ENCODE measurements at places on chromosomes 5 and 9.

GRCh38 chr9:84592918-84593317 lies 76.6 kb upstream of the NTRK2 start:
- no peak for DNase-seq

DNA sequence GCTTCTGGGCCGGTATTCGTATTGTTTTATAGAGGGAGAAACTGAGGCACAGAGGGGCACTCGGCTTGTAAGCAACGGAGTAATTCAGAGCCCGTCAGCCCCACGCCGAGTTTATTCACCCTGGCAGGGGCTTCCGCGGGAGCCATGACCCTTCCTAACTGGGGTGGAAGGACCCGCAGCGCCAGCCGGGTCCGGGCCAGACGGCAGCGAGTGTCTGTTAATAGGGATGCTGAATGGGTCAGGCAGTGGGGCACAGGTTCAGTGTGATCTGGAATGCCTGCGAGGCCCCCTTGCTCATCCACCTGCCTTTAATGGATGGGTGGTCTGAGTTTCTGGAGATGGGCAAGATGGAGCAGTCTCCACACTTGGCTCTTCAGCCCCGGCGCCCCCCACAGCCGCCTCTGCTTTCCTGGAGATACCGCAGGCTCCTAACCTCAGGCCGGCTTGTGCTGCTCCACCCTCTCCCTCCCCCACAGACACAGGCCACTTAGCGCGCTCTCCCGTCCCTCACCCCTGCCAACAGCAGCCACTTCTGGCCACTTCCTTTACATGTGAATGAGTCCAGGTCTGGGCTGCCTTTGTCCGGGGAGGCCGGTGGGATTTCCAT lies 147.1 kb downstream of the ERCC6L2 start:
- DNase-seq = no peak

DNA sequence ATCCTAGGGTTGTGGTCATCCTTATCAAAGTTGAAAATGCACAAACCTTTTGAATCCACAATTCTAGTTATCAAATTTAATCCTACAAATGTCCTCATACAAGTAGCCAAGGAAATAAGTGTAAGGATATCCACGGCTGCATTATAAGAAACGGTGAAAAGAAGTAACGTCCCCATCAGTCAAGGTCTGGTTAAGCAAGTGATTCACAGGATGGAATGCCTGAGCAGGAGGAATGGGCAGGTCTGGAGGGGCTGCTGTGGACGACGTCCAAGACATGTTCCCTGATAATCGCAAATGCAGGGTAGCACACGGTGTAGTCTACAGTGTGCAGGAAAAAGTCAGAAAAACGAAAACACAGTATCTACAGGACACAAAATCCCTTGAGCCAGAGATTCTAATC lies 118.6 kb downstream of the ADAMTS2 start:
- no peak for DNase-seq

DNA sequence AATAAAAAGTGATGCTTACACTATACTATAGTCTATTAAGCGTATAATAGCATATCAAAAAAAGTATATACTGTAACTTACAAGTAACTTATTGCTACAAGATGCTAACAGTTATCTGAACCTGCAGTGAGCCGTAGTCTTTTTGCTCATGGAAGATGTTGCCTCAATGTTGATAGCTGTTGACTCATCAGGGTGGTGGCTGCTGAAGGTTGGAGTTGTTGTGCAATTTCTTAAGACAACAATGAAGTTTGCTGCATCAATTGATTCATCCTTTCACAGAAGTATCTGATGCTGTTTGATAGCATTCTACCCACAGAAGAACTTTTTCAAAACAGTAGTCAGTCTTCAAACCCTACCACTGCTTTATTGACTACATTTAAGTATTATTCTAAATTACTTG lies 7.8 kb upstream of the C9orf40 start:
- DNase-seq = no peak

DNA sequence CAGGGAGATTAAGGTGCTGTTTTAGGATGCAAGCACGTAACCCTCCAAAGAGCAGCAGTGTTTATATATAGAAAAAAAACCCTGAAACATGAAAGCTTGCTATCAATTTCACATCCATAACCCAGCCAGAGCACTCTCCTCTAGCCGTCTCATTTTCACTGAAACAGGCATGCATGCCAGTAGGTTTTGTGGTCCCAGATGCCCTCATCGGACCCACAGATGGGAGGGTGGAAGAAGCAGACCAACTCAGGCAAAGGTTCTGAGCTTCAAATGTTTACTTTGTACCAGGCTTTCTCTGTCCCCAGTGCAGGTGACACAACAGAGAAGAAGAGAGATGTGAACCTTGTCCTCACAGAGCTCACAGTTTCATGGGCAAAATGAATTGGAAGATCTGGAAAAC lies 127.4 kb upstream of the ATP10B start:
- no peak for DNase-seq

DNA sequence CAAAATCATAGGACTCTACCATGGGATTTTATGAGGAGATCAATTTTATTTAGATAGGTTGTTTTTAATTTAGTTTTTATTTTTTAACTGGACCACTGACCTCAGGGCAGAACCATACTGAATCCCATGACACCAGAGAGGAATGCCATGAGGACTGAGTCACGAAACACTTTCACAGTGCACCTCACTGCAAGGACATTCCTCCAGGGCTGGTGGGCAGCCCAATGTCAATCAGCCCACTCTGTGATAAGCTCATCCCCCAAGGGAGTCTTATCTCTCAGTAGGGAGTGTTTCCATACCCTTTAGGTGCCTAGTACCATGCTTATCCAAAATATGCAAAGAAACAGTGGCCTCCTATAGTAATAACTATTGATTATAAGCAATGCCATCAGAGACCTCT lies 224.5 kb upstream of the CDH6 start:
- DNase-seq = no peak

- no peak for DNase-seq
Measured at GRCh38 chr5:100647461-100648230, 112.5 kb downstream of the FAM174A start.

- DNase-seq = no peak
Measured at GRCh38 chr5:17819783-17820182, 185.5 kb downstream of the TAF11L14 start.

DNA sequence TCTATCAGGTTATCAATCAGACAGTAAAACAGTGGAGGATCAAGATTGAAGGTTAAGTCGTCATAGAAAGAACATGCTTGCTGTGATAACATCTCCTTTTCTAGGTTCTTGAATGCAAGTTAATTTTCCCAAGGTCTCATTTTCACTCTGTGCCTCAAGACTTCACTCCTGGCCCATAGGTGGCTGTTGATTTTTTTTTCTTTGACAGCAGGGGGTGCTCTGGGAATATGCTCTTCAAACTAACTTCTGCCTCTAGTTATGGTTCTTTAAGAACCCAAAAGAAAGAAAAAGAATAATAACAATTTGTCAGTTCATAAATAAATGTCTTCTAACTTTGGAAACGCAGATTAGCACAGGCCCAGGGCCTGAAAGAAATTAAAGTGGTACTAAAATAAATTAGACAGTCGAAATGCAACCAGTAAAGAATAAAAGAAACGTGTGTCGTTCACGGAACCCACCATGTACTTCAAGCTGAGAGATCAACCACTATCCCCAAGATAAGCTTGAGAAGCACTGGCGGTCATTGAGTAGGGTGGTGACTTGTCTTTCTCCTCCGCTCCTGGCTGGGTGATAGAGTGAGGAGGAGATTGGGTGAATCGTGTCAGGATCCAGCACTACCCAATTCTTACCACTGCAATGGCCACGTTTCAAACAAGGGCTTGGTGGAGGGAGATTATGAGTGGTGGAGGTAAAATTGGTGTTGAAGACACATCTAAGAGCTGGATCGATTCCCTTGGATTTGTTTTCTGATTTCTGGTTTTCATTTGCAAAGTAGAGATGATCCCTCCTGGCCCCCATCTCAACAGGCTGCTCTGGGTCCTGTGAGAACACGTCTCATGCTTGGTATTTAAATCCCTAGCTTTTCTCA lies 93.4 kb upstream of the IRX4 start:
- no peak for DNase-seq

DNA sequence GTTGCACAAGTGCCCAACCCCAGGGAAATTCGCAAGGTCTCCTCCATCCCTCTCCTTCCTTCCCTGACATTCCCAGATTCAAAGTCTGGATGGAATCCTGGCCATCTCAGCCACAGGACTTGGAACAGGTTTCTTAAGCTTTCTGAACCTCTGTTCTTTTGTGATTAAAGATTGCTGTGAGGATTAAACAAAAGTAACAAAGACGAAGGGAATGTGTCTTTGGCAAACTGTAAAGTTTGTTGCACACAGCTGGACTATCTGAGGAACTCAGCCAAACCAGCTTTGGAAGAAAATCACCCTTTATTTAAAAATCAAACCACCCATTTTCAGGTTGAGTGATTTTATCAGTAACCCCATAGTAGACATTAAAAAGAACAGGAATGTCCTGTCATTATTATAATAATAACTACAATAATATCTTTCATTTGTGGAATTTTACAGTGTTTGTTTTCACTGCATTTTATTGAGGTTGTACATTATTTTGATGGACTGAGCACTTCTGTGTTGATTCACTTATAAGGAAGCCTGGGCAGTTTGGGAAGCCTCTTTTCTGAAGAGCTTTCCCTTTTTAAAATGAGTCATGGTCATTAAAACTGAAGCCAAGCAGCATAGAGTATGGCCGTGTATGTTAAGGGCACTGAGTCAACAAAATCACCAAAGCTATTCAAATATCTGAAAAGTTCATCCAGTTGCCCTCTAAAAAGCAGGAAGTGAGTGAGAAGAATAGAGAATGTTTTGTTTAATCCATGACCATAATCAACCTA lies 310.2 kb downstream of the AGTPBP1 start:
- DNase-seq = no peak

- no peak for DNase-seq
Measured at GRCh38 chr5:173782671-173783101, 105.5 kb upstream of the CPEB4 start.

DNA sequence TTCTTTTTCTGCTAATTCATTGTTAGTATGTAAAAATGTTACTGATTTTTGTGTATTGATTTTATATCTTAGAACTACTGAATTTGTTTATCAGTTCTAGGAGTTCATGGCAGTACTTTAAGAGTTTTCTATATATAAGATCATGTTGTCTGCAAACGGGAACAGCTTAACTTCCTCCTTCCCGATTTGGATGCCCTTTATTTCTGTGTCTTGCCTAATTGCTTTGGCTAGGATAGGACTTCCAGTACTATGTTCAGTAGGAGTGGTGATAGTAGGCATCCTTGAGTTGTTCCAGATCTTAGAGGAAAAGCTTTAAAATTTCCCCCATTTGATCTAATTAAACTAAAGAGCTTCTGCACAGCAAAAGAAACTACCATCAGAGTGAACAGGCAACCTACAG lies 20.1 kb downstream of the RCL1 start:
- DNase-seq = no peak

DNA sequence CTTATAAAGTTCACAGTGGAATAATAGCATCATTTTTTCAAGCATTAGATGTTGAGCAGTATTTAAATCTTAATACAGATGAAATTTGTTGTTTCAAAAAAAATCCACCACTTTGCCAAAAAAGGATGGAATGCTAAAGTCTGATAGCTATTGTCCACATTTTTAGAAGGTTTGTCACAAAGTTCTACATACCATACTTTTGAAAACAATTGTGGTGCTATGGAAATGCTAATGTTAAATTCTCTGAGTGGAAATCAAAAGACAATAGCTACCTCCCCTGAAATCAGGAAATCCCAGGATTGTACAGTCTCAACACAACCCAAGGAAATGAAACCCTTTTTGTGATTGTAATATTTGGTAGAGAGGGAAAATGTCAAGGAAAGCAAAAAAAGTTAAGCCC lies 19.3 kb upstream of the GRAMD2B start:
- no peak for DNase-seq

DNA sequence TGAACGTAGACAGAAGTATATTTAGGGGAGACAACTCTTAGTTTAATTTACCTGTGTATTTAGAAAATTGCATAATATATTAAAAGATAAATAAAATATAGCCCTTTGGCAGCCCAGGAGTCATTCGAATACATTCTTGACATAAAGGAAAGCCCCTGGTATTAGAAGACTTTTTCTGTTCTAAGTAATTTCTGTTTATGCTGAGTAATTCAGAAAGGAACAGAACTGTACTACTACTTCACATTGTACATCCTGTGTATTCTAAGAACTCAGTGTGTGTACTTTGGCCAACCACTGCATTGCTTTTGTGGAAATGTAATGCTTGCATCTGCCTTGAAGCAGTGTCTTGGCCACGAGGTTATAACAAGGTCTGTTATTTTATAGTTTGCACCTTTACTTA lies 136.4 kb downstream of the KDM4C start:
- DNase-seq = no peak

GRCh38 chr5:73327908-73328455 lies 120.6 kb downstream of the FOXD1 start:
- DNase-seq = no peak

GRCh38 chr9:136614372-136614922 lies 48.3 kb upstream of the EGFL7 start:
- no peak for DNase-seq

GRCh38 chr5:178688551-178688950 lies 41.9 kb downstream of the ZNF354A start:
- no peak for DNase-seq

GRCh38 chr9:99142275-99142674 lies 37.4 kb downstream of the TGFBR1 start:
- no peak for DNase-seq

GRCh38 chr5:64213011-64213410 lies 47.4 kb downstream of the RNF180 start:
- no peak for DNase-seq

DNA sequence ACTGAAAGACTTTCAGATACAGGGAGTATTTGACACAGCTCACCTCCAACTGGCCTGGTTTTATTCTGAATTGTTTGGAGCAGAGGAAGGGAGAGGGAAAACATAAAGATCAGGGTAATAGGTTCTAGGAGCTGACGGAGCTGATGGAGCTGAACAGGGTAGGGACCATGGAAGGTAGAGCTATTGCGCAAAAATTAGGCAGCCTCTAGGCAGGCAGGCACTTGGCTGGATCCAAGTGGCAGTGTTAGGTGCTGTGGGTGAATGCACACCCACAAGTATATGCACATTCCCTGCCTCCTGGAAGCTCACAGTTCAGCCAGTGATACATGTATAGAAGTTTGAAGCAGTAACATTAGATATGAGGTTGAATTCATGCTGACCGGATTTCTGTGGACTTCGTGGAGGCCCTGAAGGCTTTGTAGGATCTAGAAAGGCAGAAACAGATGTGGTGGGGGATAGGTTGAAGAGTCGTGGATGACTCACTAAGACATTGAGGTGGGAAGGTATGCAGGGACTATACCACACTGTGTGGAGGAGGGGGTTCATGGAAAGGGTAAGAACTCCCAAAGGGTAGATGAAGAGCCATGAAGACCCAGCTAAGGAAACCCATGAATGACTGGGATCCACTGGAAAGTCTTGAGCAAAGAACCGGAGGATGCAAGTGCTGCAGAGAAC lies 50.8 kb downstream of the WWC1 start:
- no peak for DNase-seq

GRCh38 chr5:134072471-134073210 lies 41.8 kb upstream of the TCF7 start:
- no peak for DNase-seq

GRCh38 chr9:35729101-35729500 lies 2.9 kb downstream of the TLN1 start:
- DNase-seq = no peak

GRCh38 chr5:31698673-31699072 lies 59.7 kb downstream of the PDZD2 start:
- DNase-seq = no peak

- DNase-seq = no peak
Measured at GRCh38 chr5:169374761-169375160, 73.8 kb upstream of the SLIT3 start.

GRCh38 chr9:120841930-120842684 lies 615 bp downstream of the PSMD5 start:
- DNase-seq = no peak
